ENCODE measurements at places on chromosomes 12 and 14.
A peak's percentile ranks its signal among the peaks of the same experiment; 100 is the strongest.

DNA sequence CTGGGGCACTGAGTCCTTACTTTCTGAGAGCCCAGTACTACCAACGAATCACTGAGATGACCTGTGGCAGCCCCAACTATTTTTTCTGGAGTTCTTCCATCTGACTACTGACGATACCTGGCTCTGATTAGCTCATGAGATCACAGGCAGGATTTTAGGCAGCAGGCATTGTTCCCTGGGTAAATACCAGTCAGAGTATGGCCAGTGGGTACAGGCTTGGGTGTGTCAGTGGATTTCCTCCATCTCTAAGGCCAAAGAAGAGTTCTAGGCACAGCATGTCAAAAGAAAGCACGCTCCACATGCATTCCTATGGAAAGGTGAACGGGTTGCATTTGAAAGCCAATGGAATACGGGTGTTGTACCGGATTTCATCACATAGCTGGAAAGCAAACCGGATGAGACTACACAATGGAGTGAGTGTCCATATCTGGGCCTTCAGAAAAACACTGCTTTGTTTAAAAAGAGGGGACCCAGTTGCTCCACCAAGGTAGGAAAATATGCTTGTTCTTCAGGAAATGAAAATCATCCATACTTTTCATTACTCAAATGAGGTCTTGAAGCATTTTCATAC lies 55.0 kb downstream of the PAX9 start:
- no peak for DNase-seq

GRCh38 chr14:70472253-70473159 lies 20.5 kb downstream of the ADAM21 start:
- DNase-seq, result no peak

- DNase-seq, result no peak
These were observed 6.5 kb upstream of the WASHC4 start for GRCh38 chr12:105100998-105101397.

DNA sequence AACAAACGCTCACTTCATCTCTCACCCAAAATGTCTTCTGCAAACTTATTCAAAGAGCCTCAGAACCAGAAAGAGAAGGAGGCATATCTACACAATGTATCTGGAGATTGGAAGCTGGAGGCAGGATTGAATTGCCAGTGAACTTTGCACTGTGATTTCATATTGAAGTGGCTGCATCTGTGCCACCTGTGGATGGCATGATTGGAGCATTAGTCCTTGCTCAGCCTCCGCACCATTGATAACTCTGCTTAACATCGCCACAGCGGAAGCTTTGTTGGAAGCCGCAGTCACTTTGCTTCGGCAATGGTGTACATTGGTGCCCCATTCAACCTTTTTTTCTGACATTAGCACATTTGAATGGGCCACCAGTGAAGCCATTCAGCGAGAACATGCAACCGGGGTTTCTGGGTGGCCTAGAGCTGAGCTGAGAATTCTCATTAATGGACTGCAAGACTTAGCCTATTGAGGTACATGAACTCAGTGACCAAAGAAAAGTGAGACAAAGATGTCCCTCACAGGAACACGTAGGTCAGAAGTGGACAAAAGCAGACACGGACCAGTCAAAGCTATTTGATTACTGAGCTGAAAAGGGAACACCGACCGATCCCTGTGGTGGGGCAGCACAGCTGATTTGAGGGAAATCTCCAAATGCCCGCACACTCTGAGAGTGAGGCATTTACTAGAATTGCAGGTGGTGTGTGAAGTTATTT lies 130.4 kb downstream of the BRMS1L start:
- DNase-seq, result no peak

DNA sequence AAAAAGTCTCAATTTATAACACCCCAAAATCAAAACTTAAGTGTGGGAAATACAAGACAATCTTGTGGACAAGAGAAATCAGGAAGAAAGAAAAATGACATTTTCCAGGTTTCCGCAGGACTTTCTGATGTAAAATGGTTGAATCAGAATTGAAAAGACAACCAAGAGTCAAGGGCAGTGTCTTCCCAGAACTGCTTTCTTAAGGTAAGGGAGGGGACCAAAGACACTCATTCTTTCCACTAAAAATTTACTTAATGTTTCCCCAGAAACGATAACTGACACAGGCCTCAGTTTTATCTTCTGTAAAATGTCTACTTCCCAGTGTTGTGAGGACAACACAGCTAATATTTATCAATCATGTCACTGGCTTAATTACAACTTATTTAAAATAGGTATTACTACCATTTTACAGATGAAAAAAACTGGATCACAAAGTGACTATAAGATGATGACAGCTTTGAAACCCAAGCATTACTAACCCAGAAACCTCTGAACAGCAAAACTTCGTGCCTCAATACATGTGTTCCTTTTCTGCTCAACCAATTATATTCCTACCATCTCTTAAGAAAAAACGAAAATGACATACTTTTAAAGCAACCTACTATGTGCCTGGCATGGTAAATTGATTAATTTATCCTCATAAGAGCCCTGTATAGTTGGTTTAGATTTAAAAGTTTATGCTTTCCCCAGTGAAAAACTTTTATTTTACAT lies 4.6 kb downstream of the SINHCAF start:
- DNase-seq, result no peak

DNA sequence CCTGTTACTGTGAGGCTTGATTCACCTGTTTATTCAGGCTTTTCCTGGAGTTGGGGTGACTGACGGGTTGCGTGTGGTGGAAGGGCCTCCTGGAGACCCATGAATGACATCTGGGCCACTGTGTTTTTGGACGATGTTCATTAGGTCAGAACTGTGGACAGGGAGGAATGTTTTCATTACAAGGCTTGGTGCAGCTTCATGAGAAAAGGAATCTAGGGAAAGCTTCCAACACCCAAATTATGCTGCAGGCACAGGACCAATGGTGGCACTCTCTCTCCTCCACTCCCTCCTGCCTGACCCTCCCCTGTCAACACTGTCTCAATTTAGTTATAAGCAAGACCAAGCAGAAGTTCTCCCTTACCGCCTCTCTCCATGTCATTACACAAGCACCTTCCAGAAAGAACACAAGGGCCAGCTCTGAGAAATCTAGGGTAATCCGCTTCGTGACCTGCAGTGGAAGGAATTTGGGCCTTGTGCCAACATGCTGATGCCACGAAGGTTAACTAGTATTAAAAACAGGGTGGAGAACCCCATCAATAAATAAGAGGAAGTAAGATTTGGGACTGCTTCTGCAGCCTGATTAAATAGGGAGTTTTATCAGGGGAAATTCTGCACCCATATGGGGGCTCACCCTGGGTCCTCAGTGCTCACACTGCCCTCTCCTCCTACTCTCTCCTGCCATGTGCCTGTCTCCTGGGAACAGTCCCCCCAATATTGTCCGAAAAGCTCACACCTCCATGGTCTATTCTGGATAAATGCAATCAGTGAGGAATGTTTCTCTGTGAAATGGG lies 200.3 kb downstream of the KTN1 start:
- DNase-seq, result peak; percentile 26

DNA sequence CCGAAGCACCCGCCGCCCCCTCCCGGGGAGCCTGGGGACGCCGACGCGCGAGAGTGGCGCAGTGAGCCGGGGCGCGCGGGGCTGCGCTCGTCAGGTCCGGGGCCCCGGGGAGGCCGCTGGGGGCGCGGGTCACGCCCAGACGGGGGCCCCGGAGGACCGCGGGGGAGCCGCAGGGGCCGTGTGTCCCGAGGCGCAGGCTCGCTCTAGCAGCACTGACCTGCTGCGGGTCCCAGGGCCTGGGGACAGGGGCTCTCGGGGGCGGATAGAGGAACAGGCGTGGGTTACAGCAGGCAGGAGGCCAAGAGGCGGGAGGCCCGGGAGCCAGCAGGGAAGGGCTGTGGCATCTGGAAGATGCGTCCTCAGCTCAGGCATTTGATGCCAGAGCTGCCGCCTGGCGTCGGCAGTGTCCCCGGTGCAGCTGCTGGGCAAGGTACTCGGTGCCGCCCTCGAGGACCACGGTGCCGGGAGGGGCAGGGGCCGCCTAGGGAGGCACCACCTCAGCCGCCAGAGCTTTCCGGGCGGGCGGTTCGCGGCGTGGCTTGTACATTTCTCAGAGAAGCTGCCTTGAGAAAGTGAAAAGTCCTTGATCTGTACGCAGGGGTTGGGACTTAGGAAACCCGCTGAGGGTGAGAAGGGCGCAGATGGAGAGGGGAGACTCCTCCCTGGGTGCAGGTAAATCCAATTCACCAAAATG lies 1.2 kb downstream of the WNT5B start:
- no peak for DNase-seq

GRCh38 chr12:62983594-62983993 lies 48.6 kb upstream of the PPM1H start:
- DNase-seq, result no peak

DNA sequence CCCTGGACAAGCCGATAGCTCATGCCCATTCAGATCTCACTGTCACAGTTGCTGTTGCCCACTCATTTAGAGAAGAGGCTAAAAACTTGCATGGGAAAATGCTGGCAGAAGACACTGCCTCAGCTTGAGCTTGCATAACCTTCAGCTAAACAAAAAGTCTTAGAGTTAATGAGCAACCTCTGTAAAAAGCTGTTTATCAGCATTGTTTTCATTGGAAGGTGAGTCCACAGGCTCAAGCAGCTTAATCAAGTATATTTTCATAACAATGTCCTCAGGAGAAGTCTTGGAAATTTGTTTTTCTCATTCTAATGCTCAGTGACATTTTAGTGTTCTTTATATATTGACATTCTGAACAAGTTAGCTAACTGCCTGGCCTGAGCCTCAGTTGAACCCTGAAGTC lies 872.9 kb downstream of the TMTC2 start:
- no peak for DNase-seq

GRCh38 chr14:96072076-96072475 lies 32.9 kb downstream of the C14orf132 start:
- no peak for DNase-seq

DNA sequence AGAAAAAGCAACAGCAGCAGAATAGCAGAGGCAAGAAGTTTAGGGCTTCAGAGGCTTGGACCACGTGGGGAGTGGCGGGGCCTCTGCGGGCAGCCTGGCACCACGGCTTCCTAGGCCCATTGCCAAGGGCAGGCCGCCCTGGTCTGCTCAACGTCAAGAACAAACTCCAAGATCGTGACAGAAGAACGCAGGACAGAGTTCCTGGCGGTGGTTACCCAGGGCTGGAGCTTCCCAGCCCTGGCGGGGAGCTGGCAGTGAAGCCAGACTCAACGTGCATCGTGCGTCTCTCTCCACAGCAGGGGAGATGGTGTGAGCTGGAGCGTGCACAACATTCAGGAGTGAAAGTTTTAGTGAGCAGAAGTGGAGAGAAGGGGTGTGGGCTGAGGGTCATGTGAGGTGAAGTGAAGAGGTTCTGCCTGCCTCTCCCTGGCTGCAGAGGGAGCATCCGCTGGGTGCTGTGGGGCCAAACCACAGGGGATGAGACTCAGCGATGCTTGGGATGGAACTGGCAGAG lies 13.9 kb upstream of the CACNA2D4 start:
- DNase-seq, result no peak

- peak; percentile 39 for DNase-seq
These were observed 22.3 kb downstream of the DCAF4 start for GRCh38 chr14:72948481-72949138.

DNA sequence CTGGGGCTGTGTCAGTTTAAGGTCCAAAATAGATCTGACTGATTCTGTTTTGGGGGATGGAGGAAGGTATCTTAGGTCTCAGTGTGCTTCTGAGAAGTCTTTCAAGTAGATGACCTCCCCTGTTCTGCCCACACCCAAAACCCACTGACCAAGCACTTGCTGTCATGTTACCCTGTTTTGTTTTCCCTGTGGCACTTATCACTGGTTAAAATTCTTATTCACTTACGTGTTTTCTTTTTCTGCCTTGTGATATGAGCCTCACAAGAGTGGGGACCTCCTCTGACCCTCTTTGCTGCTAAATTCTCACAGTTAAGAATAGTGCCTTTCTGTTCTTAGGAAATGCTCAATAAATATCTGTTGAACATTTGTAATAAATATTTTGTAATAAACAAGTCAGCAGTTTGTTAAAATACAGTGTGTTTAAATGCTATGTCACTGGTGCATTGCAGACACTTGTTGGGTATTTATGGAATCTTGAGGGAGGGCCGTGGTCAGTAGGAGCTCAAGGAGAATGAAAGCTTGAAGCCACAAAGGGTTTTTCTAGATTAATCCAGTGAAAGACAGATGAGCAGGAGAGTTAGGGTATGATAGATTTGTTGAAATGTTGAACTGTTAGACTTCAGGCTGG lies 20.9 kb downstream of the PLEKHA5 start:
- DNase-seq, result no peak

DNA sequence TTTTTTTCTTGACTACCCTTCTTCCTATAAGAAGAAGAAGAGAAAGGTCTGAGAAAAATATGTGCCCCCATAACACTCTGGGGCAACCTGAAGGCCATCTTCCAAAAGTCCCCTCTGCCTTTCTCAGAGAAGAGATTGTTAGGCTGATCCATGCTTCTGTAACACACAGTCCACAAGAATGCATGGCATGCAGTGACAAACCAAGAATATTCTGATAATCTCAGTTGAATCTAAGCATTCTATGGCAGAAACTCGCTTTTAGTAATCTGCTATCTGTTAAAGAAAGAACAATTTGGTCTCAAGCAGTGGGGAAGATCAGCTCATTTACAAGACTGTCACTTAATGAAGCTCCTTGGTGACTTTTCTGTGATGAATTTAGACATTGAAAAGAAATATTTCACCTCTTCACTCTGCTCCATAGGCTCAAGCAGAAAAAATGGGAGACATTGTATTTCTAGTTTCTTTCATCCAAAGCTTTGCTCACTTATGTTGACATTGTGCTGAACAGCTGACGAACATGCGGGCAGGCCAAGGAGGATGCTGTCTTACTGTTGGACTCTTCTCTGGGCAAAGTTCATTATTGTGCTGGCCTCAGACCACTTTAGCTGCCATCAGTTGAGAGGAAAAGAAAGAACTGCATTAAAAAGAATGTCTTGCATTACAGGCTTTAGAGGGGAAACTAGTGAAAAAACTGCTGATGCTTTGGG lies 957.1 kb downstream of the DIO2 start:
- DNase-seq, result no peak

DNA sequence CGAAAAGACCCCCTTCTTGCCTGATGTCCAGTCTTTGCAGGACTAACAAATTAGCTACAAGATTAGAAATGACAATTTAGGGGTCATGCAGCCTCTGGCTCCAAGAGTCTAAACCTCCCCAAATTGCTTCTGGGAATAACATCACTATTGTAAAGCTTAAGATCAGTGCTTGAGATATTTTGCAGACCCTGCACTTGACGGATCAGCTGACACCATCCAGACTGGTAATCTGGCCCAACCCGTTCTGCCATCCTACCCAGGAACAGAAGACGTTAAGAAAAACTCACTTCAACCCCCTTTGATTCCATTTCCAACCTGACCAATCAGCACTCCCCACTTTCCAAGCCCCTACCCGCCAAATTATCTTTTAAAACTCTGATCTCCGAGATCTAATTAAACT lies 236.7 kb upstream of the KRR1 start:
- no peak for DNase-seq

DNA sequence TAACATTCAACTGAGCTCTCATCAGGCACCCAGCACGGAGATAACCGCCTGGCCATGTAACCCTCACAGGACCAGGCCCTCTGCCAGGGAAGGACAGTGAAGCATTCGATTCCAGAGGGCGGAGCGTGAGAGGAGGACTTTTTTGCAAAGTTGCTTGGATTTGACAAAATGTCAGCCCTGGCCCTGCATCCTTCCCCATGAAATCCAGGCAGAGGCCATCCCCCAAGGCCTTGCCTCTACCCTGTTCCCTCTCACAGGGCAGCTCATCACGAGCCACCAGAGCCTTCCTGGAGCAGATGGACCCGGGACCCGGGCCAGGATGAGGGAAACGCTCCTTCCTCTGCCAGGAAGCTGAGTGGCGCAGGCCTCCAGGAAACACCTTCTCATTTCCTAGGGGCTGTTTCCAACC lies 17.0 kb downstream of the CAMKK2 start:
- DNase-seq, result no peak
